Vagina (tissue), 2 donors: ENCODE measurements at places on chromosomes 2 and 18. TPM values are rescaled to one million over a fixed set of nuclear protein-coding genes. Genes with fewer than 3 reads are reported as not detected.

PRPF40A gene
- total RNA-seq = 74.6 TPM

DQX1 gene
- total RNA-seq = 9.6 TPM

ECEL1 gene
- total RNA-seq = not detected

SKOR2 gene
- total RNA-seq = not detected

- no peaks in the 10 kb centered on the region for H3K27me3 ChIP-seq
- no peak overlapping the region for H3K4me3 ChIP-seq
- no peak overlapping the region for H3K27ac ChIP-seq
- H3K4me1 ChIP-seq = no peaks in the 10 kb centered on the region
These were observed 97.1 kb upstream of the CELF4 start for GRCh38 chr18:37662546-37663339.

GRCh38 chr2:200435379-200435778 lies 74.5 kb downstream of the KCTD18 start:
- peaks cover 7% of the 10 kb centered on the region for H3K36me3 ChIP-seq
- no peak for DNase-seq
- H3K4me1 ChIP-seq = peaks cover 9% of the 10 kb centered on the region
- no peaks in the 10 kb centered on the region for H3K27me3 ChIP-seq

DNA sequence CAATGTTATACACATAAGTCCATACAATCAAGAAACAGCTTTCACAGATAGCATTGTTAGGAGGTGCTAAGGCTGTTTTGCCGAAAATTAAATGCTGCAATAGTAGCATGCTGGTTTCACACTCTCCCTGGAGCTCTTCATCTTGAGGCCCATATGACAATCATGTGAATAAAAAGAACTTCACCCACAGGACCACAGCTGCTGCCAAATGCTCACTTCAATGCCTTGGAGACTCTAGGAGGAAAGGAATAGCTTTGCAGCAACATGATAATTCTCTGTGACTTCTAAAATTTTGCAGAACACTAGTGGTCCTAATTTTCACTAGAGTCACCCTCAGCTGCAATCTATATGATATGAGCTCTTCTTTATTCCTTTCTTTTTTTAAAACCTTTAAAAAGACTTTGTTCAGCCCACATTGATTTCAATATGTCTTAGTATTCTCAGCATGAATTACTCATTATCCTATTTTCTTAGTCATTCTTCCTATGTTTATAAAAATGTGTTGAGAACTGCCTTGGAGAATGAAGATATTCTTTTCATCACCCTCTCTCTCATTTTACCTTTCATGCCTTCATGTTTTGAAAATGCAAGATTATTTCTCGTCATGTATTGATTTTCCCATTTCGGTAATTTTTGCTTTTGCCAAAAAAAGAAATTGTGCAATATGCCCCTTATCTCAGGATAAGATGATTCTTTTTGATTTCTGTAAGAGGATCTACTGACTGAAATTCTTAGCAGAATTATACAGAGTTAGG lies 108.2 kb downstream of the PDE1A start:
- H3K4me1 ChIP-seq = peaks cover 17% of the 10 kb centered on the region
- H3K27ac ChIP-seq = no peak overlapping the region
- H3K36me3 ChIP-seq = no peaks in the 10 kb centered on the region
- H3K4me3 ChIP-seq = no peak overlapping the region
- no peak for DNase-seq

DNA sequence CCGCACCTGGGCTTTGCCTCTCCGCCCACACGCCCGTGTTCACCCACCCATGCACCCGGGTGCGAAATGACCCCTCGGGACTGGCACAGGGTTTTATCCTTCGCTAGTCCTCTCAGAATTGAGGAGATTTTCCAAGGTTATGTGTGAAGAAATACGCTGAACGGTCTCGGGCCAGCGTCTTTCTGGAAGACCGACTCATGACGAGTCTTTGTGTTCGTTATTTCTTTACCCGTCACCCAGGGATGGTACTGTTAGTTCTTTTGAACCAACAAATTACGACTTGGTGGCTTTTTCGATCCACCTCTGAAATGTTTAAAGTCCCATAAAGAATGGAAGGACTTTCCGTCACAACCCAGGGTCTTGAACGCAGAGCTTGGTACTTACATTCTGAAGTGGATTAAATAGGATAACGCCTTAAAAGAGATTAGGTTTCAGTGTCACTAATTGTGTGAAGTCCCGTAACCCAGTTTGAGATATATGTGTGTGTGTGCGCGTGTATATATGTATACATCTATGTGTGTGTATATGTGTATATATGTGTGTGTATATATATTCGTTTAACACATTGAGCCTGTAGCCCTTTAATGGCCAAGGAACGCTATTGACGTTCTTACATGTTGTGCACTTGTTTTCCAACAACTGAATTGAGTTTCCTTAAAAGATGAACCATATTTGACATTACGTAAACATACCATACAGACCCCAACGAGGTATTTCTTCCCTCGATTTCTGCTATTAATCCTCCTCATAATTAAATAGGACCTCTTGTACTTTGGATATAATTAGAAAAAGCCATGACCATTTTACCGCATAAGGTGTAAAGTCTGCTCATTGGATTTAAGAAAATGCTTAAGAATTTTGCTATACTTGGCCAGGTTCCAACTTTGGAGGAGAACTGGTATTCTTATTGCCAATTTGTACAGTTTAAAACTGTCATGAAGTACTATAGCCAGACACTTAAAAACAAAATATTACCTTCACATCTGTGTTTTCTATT lies 889 bp downstream of the ZC3H15 start:
- H3K4me3 ChIP-seq = peak overlapping the region; percentile 74
- peaks cover 68% of the 10 kb centered on the region for H3K4me1 ChIP-seq
- H3K36me3 ChIP-seq = no peaks in the 10 kb centered on the region
- H3K27me3 ChIP-seq = no peaks in the 10 kb centered on the region
- DNase-seq = no peak
